ENCODE measurements at places on chromosomes 4 and X. TPM values are rescaled to one million over a fixed set of nuclear protein-coding genes. Genes with fewer than 3 reads are reported as not detected.

GRCh38 chrX:145552643-145553042 is 265.0 kb upstream of the SLITRK2 start:
- DNase-seq: no peak

DNA sequence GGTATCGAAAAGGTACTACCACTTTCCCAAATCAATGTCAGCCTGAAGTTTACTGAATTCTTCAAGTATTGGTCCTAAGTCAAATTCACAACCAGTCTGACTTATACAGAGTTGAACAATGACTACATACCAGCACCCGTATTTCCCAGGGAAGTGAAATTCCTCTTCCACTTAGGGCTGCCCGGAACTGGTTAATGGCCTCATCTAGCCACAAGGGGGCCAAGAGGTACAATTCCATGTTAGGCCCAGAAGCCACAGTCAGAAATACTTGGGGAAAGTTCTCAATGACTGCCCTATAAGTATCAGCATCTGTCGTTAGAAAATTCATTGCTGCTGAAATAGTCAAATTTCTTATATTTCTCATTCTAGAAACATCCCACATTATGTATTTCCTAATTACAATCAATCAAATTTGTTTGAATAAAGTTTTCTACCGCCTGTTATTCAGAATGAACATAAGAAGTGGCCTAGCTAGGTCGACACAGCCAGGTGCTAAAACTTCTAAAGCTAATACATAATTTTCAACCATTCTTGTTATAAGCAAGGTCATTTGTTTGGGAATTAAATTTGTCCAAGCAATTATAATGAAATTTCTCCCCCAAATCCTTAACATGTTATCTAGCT is 5.6 kb upstream of the PCDH7 start:
- peak; percentile 49 for DNase-seq

DNA sequence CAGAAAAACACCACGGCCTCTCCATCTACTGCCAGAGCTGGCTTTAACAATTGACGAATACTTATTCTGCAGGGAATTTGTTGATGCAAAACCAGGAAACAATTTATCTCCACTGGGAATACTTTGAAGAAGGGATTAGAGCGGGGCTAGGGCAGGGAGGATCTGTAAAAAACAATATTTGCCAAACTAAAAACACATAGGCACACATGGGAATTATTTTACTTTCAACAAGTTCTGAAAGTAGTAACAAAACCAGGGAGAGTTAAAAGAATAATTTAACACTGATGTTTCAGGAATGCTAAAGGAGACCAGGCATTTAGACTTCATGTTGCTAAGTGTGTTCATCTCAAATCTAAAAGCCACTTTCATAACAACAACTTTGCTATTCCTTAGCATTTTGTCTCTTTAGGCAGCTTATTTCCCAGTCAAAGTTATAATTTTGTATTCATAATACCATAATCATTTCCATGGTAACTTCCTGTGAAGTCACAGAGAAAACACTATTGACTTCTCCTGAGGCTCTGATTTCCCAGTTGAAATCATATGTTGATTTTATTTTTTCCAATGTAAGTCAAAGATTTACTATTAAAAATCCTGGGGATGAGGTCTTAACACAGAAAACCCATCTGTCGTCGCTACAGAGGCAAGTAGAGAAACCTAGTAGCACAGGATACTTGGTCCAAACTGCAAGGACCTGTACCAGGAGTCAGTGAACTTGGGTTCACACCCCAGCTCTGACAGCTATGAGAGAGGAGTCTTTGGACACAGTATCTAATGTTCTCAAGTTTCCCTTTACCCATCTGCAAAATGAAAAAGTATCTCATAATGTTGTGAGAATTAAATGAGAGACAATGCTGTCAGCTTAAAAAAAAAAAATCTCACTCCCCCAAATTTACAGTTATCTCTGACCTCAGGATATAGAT is 69.3 kb downstream of the SH3RF1 start:
- no peak for DNase-seq

DNA sequence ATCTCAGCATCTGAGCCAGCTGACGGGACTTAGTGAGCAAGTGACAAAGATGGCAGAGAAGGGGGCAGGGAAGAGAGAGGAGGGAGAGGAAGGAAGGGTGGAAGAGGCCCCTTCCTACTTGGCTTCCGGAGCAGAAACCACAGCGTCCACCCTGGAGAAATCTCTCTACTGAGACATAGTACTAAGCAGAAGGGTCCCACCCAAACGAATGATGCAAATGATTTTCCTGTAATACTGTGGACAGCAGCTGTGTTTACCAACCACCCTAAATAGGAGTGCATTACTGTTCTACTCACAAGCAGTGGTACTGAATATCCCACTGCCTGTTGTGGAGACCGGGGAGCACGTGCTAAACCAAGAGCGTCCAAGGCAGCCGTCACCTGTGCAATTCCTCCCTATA is 29.4 kb downstream of the DTHD1 start:
- peak; percentile 50 for DNase-seq

- DNase-seq: no peak
These were observed 6.7 kb downstream of the ARAP2 start for GRCh38 chr4:36237366-36238313.

- DNase-seq: peak; percentile 42
These were observed 1.4 kb downstream of the AR start for GRCh38 chrX:67545036-67545821.

- no peak for DNase-seq
These were observed 18.6 kb downstream of the MAP3K15 start for GRCh38 chrX:19496711-19497110.

DNA sequence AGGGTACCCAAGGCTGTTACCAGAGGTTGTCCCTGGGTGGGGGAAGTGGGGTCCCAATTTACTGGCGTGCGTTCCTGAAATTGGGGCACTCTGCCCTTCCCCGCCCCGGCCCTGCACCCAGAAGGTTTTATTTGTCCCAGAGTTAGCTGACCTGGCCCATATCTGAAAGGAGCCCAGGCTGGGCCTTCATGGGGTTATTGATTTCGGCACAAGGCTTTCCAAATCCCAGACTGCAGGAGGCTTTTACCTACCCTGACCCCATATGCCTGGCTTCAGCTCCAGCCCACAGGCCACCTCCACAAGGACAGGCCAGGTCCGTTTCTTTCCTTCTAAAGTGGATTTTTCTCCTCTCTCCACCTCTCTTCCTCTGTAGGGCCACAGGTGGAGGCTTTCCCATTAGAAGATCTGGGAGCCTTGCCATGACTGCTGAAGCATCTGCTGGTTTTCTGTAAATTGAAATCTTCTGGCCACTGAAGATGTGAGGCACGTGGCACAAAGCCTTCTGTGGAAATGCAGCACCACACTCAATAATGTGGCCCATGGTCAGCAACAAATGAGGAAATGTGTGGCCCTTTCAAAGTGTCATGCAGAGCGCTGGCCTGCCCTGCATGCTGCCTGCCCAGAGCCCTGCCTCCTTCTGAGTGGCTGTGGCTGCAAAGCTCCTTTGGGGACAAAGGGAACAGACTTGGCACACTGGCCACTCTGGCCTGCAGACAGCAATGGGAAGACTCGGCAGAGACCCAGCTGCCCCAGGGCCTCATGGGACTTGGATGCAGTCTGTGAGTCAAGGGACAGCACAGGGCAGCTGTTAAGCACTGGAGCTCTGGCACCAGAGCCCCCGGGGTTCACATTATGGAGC is 43.1 kb upstream of the MTM1 start:
- peak; percentile 72 for DNase-seq

DNA sequence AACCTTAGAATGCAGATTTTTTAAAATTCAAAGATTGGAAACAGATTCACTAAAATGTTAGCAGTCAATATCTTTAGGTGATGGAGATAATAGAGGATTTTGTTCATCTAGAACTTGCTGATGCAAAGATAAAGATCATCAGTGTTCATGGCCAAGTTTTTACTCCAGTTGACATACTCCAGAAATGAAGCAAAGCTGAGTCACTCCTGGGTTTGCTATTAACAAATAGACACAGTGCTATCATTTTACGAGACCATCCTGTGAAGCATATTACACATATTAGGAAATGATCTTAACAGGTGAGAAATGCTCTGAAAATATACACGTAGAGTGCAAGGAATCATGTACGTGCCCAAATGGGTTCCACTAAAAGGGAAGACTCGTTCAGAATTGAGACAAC is 170.6 kb upstream of the FAM9B start:
- no peak for DNase-seq

GRCh38 chrX:9911487-9911886 is 55.7 kb upstream of the CLDN34 start:
- no peak for DNase-seq

DNA sequence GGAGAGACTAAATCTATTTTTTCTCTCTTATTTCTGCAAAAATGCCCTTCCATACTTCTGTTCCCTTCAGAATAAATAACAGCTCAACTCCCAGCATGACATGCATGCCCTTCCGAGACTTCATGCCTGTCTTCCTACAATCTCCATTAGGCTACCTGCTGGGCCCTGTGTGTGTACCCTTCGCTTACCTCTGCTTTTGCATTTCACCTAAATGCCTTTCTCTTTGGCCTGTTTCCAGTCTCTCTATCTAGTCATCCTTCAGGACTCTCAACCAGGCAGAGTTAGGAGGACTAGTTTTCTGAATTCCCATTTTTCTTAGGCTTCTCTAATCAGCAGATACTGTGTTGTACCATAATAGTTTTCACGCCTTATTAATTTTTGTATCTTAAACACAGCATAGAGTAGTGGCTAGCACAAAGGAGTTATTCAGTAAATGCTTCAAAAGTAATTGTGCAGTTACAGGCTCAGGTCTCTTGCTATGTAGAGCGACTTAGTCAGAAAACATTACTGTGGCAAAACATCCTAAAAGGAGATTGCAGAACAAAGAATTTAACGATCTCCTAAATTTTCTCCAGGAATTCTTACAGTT is 20.5 kb downstream of the SEPTIN11 start:
- DNase-seq: no peak

DNA sequence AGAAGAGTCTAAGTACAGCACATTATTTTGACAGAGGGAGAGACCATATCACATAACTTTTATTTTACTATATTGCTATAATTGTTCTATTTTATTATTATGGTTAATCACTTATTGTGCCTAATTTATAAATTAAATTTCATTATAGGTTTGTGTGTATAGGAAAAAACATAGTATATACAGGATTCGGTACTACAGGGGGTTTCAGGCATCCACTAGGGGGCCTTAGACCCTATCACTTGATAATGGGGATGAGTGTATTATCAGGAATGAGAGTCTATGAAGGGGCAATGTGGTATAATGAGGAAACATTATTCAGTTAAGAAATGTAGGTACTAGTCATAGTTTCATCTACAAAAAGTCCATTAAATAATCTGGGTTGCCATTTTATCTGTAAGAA is 833.1 kb downstream of the C4orf33 start:
- no peak for DNase-seq

DNA sequence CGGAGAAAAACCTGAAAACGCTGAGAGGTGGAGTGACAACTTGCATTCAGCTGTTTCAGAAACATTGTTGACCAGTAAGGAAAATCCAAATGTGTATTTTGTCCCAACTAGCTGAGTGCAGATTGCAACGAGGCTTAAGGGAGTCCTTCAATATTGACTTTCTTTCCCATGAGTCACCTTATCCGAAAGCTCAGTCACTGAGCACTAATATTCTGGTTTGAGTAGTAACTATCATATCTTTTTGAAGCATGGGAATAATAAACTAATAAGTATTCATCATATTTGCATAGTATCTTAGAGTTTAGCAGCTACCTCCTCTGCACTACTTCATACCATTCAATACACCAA is 604.3 kb downstream of the PACRGL start:
- no peak for DNase-seq

DNA sequence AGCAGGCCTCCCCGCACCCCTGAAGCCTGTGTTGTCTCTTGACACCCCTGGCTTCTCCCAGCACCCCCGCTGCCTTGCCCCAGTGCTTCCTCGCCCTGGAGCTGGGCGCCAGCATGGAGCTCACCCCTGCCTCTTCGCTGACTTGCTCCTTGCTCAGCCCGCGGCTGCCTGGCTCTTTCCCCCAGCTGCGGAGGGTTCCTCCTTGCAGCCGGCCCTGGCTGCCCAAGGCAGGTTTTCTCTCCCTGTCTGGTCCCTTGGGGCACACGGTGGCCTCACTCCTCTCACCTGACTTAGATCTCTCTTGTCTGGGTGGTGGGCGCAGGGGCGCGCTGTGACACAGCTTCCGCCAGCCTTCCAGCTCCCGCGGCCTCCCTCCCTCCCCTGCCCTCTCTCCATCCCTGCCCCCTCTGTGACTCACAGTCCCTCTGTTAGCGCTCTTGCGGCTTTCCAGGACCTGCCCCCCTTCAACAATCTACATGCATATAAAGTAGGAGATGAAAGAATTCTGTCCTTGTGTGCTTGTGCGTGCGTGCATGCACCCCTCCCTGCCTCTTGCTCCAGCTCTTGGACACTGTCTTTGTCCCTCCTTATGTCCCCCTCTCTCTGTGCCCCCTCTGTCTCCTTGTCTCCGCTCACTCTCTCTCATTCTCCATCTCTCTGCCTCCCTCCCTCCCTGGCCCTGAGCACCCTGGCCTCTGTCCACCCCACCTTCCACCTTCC is 2.2 kb downstream of the PLXNB3 start:
- peak; percentile 25 for DNase-seq

Gene GLRA3
- total RNA-seq: not detected

Gene TEX13B
- total RNA-seq: not detected

Gene BEX5
- total RNA-seq: 0.97 TPM

Gene SPANXN3
- total RNA-seq: not detected

Gene TACR3
- not detected for total RNA-seq

Gene NUDT11
- not detected for total RNA-seq

Gene SSX1
- not detected for total RNA-seq

Gene VEGFC
- 5.4 TPM for total RNA-seq

Measured in Right ventricle myocardium superior (tissue), 1 donor.